ENCODE measurements at places on chromosomes 6 and 20.

DNA sequence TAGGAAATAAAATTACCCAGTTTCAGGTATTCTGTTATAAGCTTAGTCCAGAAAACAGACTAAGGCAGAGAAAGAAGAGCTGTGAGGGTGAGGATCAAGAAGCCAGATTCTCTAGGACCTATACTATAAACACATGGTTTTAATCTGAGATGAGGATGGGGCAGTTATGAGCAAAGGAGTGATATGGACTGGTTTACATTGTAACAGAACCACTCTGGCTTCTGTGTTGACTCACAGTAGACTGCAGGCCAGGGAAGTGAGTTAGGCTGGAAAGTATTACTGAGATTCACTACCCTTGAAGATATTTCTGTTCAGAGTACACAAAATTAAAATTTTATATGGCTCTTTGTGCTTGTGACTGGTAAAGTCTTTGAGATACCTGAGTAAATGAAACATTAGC is 3.2 kb upstream of the RWDD1 start:
- no peak for DNase-seq

GRCh38 chr20:4018023-4018748 is 2.8 kb upstream of the RNF24 start:
- DNase-seq: no peak

- DNase-seq: peak; percentile 79
Measured at GRCh38 chr20:37223053-37223452, 38.6 kb downstream of the GHRH start.

GRCh38 chr6:106084989-106085691 is 996 bp upstream of the PRDM1 start:
- DNase-seq: no peak

DNA sequence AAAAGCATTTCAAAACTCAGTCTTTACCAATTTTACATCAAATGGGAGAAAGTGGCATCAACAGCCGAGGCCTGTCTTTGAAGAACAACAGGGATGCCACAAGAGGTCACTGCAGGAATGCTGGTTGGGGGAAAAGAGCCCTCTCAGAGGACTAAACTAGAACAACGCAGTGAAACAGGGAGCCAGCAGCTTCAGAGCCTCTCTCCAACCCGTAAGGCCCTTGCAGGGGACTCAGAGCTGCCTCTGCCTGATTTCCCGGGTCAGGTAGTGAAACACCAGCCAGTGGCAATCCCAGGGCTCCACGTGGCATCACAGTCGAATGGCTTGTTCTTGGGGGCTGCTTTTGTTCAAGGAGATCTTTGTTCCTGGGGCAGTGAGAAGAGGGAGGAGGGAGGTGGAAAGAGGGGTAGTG is 55.0 kb upstream of the KCNK16 start:
- peak; percentile 94 for DNase-seq

Measured in pons (tissue), 1 donor.